Vagina (tissue), 2 donors: ENCODE measurements at places on chromosomes 2 and 18. TPM values are rescaled to one million over a fixed set of nuclear protein-coding genes. Genes with fewer than 3 reads are reported as not detected.

DNA sequence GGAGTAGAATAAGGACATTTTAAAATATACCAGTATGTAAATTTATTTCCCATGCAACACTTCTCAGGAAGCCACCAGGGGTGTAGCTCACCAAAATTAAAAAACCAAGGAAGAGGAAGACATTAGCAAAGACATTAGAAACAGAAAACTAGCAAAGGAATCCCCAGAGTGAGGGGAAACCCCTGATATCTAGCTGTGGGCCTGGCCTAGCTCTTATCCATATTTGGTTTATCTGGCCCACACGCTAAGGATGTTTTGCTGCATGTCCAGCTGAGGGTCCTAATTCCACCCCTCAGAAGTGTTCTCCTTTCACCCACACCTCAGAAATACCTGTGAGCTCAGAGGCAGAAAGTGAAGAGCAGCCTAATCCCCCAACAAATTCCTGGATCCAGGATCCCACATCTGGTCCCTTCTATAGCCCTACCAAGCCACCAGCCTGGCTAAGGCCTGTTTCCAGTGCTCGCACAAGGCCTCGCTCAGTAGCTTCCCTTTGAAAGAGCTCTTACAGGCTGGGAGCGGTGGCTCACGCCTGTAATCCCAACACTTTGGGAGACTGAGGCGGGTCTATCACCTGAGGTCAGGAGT lies 17.4 kb downstream of the OSBPL1A start:
- DNase-seq, result no peak
- no peak overlapping the region for H3K4me3 ChIP-seq
- H3K27ac ChIP-seq, result no peak overlapping the region
- H3K27me3 ChIP-seq, result no peaks in the 10 kb centered on the region
- no peaks in the 10 kb centered on the region for H3K36me3 ChIP-seq

The KDM3A gene
- 38.3 TPM for total RNA-seq

- no peaks in the 10 kb centered on the region for H3K27me3 ChIP-seq
- DNase-seq, result no peak
- no peaks in the 10 kb centered on the region for H3K36me3 ChIP-seq
- H3K4me3 ChIP-seq, result no peak overlapping the region
Observed at GRCh38 chr2:185433824-185434223, 304.8 kb upstream of the FSIP2 start.

DNA sequence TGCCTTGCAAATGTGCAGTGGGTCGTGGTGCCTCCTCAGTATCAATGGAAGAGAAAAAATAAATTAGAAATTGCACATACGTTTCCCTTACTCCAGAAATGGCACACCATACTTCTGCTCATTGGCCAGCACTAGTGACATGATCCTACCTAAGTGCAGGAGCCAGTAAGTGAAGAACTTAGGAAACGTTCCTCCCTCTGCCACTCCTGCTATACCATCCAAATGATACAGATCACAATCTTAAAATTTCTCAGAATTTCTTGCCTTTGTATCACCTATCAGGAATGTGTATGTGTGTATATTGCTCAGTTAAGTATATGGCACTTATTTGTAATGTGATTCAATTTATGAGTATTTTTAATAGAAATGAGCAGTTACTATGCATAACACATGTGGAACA lies 237.0 kb upstream of the UBE2E3 start:
- no peak overlapping the region for H3K27ac ChIP-seq
- no peak for DNase-seq
- no peaks in the 10 kb centered on the region for H3K36me3 ChIP-seq
- no peaks in the 10 kb centered on the region for H3K4me1 ChIP-seq
- H3K27me3 ChIP-seq, result no peaks in the 10 kb centered on the region

DNA sequence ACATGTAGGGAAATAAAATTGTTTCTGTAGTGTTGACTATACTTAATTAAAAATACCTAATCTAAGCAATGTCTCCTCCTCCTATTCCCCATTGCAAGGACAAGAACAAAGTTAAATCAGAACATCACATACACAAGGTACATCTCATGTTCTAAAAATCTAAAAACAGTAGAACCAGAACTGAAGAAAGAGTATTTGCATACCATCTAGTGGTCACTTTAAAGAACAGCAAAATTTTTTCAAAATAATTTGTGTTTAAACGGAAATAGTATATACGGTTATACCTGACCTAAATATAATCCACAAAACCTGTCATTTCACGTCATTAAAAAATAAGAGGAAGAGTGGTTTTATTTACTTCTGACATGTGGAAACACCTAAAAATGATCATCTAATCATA lies 294.3 kb upstream of the KCNH7 start:
- no peaks in the 10 kb centered on the region for H3K27me3 ChIP-seq
- H3K36me3 ChIP-seq, result no peaks in the 10 kb centered on the region
- no peak for DNase-seq
- H3K4me3 ChIP-seq, result no peak overlapping the region

DNA sequence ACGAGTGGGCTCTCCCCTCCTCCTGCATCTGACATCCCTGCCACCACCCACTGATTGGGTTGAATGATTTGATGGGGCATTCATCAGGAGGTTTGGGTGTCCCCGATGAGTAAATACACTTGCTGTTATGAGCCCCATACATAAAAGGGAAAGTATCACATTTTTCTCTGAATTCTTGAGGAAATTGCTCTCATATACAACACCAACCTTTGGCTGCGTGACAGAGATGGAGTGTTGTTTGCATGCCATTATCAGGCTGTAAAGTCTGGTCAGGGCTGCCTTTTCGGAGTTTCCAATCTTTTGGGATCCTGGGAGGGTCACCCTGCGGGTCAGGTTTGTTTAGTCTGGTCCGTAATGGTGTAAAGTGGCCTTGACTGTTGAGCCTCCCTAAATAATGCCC lies 227.9 kb upstream of the SPRED2 start:
- no peak for DNase-seq
- no peaks in the 10 kb centered on the region for H3K36me3 ChIP-seq
- no peaks in the 10 kb centered on the region for H3K27me3 ChIP-seq
- H3K4me1 ChIP-seq, result peaks cover 25% of the 10 kb centered on the region
- H3K4me3 ChIP-seq, result no peak overlapping the region
